ENCODE measurements at places on chromosomes 16 and 17. TPM values are rescaled to one million over a fixed set of nuclear protein-coding genes. Genes with fewer than 3 reads are reported as not detected.

GRCh38 chr17:79558091-79558900 lies 52.6 kb downstream of the RBFOX3 start:
- no peak for DNase-seq

DNA sequence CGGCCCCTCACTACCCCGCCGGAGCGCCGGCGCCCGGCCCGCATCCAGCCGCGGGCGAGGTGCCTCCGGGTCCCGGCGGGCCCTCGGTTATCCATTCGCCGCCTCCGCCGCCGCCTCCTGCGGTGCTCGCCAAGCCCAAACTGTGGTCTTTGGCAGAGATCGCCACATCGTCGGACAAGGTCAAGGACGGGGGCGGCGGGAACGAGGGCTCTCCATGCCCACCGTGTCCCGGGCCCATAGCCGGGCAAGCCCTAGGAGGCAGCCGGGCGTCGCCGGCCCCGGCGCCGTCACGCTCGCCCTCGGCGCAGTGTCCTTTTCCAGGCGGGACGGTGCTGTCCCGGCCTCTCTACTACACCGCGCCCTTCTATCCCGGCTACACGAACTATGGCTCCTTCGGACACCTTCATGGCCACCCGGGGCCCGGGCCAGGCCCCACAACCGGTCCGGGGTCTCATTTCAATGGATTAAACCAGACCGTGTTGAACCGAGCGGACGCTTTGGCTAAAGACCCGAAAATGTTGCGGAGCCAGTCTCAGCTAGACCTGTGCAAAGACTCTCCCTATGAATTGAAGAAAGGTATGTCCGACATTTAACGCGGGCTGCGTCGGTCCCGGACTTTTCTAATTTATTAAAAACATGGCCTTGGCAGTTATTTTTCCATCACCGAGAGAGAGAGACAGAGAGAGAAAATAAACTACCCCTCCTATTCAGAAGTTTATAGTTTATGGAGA lies 2.8 kb downstream of the IRX5 start:
- DNase-seq: peak; percentile 41

DNA sequence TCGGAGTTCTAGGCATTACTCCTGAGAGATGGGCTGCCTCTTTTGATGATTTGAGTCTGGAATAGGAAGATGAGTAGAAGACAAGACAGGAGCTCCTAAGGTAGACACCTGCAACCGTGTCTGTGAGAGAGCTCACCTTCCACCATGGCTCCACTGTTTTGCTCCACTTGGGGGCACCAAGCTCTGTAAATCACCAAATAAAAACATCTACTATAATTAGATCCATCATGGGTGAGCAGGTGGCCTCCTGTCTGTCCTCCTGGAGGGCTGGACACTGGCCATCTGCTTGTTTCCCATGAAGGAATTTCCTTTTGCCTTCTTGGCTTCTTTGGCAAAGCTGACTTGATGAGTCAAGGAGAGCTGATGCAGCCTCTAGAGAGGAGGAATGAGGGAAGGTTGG lies 179.0 kb downstream of the HAPSTR1 start:
- DNase-seq: no peak

- DNase-seq: no peak
Measured at GRCh38 chr17:17422217-17422610, 54.6 kb upstream of the MED9 start.

DNA sequence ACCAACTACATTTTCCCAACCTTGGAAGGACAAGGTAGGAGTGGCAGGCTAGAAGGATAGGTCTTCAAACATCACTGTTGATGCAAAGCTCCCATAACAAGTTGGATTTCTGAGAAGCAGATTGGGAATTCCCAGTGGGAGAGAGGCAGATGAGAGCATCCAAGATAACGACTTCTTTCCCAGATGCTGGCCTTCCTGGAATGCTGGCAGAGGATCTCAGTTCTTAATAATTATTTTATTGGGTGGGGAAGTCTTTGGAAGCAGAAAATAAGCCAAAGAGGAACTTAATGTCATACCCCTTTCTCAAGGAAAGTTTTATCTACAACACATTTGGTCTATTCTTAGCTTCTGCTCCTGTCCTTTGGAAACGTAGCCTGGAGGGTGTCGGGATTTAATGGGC lies 64.5 kb downstream of the MPRIP start:
- DNase-seq: no peak

- DNase-seq: no peak
Measured at GRCh38 chr16:81917375-81917774, 93.9 kb downstream of the SDR42E1 start.

- DNase-seq: no peak
Measured at GRCh38 chr16:20838240-20838639, 31.9 kb downstream of the REXO5 start.

- no peak for DNase-seq
Measured at GRCh38 chr16:1637526-1637925, 25.4 kb downstream of the CRAMP1 start.

DNA sequence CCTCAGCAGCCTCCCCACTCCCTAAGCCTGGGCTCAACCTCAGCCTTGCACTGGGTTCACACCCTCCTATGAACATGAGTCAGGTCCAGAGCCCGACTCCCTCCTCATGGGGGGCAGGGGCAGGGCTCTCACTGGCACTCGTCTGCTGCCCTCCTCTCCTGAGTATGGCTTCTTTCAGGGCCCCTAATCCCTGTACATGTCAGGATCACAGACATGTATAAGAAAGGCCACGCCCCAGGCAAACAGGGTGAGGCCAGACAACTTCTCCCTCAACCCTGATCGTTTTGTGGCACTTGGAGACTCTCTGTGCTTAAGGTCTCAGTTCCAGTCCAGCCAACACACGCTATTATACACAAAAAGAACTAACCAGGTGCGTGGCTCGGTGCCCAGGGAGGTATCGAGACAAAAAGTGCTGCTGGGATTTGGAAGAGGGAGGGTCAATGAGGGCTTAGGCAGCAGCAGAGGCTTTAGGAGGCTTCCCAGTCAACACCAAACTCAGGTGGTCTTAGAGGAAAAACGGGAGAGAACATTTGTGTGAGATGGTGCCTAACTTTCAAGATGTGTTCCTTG lies 45.2 kb downstream of the CMTM3 start:
- DNase-seq: no peak

- DNase-seq: no peak
Measured at GRCh38 chr17:75468779-75469373, 12.4 kb downstream of the TMEM94 start.

DNA sequence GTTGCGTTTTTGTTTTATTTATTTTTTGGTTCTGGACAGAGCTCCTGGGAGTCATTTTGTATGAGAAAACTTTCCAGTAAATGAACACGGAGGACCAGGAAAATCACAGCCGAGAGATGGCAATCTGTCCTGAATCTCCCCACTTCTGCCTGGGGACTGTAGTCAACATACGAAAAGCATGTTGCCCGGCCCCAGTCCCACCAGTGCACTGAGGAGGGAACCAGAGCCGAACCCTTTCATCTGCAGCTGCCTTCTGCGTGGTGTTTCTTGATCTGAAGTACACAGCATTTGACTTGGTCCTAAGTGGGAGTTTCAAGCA lies 18.9 kb downstream of the SNX11 start:
- DNase-seq: no peak

DNA sequence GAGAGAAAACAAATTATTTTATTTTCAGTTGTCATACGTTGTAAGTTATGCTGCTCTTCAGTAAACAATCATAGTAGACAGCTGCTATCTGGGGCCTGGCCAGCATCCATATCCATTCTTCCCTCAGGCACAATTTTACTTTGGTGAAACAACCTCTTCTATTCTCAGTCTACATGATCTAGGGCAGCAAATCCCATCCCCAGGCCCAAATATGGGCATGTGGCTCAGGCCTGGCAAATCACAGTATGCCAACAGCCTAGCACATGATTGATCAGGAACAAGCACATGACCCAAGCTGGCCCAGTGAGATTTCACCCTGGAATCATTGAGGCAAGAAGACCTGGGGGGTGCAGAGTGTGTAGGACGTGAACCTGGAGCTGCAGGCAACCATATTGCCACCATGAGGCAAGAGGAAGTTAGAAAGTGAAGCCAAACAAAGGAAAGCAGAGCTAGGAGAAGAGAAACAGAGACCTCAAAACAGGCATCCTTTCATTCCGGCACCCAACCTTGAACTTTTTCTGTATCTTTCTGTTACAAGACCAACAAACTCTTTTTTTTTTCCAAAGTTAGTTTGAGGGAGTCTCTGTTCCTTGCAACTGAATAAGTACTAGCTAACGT lies 10.3 kb upstream of the ABCC12 start:
- DNase-seq: no peak

DNA sequence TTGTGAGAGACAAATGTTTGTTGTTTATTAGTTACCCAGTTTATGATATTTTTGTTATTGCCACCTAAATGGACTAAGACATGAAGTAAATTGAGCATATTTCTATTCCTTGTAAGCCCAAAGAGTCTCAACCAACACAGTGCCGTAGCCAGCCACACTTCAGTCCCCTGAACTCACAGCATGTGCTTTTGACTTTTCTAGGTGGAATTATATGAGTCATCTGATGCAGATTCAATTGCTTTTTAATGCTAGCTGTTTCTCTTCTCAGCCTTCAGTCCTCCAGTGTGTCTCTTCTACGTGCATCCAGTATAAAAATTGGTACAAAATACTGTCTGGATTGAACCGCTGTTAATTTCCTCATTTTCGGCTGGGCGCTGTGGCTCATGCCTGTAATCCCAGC lies 39.0 kb downstream of the IQCK start:
- DNase-seq: no peak

DNA sequence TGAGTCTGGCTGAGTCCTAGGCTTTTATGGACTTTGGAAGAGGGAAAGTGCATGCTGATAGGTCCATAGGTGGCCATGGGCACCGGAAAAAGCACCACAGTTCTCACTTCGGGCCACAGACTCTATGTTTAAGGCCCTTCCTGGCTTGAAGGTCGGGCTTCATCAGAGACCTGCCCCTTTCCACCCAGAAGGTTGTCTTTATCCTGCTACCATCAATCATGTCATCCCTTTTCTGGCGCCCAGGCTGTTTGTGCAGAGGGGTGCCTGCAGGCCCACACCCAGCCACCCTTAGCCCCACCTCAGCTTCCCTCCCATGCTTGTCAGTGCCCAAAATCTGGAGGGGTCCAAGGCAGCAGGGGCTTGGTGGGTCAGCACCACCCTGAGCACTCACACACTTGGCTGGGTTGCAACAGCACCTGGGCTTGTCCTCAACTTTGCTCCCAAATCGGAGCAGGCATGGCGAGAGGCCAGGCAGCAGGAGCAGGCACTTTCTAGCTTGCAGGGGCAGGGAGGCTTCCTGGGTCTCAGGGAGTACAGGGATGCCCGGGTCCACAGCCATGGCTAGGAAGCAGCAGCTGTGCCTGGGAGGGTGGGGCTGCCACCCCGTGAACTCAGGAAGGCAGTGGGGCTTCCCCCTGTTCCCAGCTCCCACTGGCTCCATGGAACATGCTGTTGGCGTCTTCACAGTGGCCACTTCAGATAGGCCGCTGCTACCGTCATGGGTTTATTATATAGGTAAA lies 63.8 kb upstream of the TOM1L1 start:
- DNase-seq: no peak

The HES7 gene
- 0.33 TPM for total RNA-seq

The UNC13D gene
- total RNA-seq: 6.3 TPM

The SMIM36 gene
- total RNA-seq: not detected

The GRAP gene
- total RNA-seq: 0.55 TPM

The ZNF830 gene
- 19.2 TPM for total RNA-seq

The KRT17 gene
- total RNA-seq: 1.1 TPM

The TMC8 gene
- 1.9 TPM for total RNA-seq

The ZG16 gene
- not detected for total RNA-seq

The EARS2 gene
- 51.9 TPM for total RNA-seq
